ENCODE measurements at places on chromosomes 6 and 20. TPM values are rescaled to one million over a fixed set of nuclear protein-coding genes. Genes with fewer than 3 reads are reported as not detected.

Gene MRPS10
- total RNA-seq, result 23.6 TPM

Gene HSPA1L
- 0.12 TPM for total RNA-seq

Gene PTPRK
- total RNA-seq, result 17.9 TPM

Gene GPX5
- not detected for total RNA-seq

Gene TBC1D7
- 13.7 TPM for total RNA-seq

Gene PTK7
- 174 TPM for total RNA-seq

Gene CAGE1
- total RNA-seq, result not detected

Gene PDE10A
- total RNA-seq, result 2.4 TPM

Gene CCM2L
- not detected for total RNA-seq

Gene C20orf96
- total RNA-seq, result 0.93 TPM

Gene ATP6V1G2
- 2.7 TPM for total RNA-seq

Gene SNAP25
- 2.1 TPM for total RNA-seq

Gene TSPO2
- total RNA-seq, result not detected

Gene COX4I2
- 0.23 TPM for total RNA-seq

Gene OPN5
- not detected for total RNA-seq

Gene ARHGAP18
- total RNA-seq, result 10.0 TPM

Gene CTCFL
- total RNA-seq, result 0.23 TPM

Gene C2
- total RNA-seq, result 9.6 TPM

Gene OR12D3
- total RNA-seq, result not detected

Gene C6orf58
- 0.35 TPM for total RNA-seq

Gene LINC00237
- total RNA-seq, result not detected

Gene WFDC5
- not detected for total RNA-seq

Gene ADRM1
- 101 TPM for total RNA-seq

Gene HLA-DQA1
- total RNA-seq, result not detected

Gene KHDRBS2
- not detected for total RNA-seq

Gene HRH3
- not detected for total RNA-seq

Gene POM121L2
- total RNA-seq, result not detected

Gene RPP21
- total RNA-seq, result 56.9 TPM

Gene FNDC1
- total RNA-seq, result 0.17 TPM

Gene EYS
- total RNA-seq, result not detected

Gene SPATS1
- not detected for total RNA-seq

Gene DUSP15
- total RNA-seq, result 0.09 TPM

Gene CRIP3
- total RNA-seq, result 0.47 TPM

Gene HEY2
- total RNA-seq, result not detected

Gene RPS6KA2
- 122 TPM for total RNA-seq

Gene FABP7
- not detected for total RNA-seq

Gene LRRC1
- 2.5 TPM for total RNA-seq

Gene NECAB3
- 41.2 TPM for total RNA-seq

Measured in pericardium fibroblast (primary cell).